NK-92 treated with Interleukin-12 subunit alpha and Interleukin-12 subunit beta, amount 100 ng/mL, for 24 hours (cell line): ENCODE measurements at places on chromosomes 1 and 21.

GRCh38 chr1:25666460-25666859, 49.9 kb downstream of the MAN1C1 start:
- DNase-seq: no peak

- DNase-seq: no peak
Observed at GRCh38 chr1:165816826-165817497, 10.5 kb upstream of the UCK2 start.

DNA sequence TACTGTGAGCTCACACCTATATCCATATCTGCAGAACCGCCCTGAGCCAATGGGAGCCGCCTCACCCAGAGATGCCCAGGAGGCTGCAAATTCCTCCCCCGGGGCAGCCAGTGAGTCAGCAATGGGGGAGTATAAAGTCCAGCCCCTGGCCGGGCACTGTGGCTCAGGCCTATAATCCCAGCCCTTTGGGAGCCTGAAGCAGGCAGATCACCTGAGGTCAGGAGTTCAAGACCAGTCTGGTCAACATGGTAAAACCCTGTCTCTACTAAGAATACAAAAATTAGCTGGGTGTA, 5.0 kb upstream of the CLCNKB start:
- DNase-seq: no peak

DNA sequence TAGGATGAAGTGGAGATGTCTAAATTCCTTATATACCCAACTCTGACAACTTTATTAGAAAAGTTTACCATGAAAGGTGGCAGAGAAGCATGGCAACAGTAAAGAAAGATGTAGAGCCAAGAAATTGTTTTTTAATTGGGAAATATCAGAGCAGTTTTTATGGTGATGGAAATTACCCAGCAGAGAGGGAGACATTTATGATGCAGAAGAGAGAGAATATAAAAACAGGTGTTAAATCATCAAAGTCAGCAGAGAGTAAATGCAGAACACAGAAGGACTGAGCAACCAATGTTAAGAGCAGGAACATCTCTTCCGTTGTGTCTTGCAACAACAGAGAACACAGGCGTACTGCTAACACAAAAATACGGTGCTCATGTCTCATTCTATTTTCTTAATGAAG, 28.2 kb downstream of the WARS2 start:
- DNase-seq: no peak

- DNase-seq: no peak
Observed at GRCh38 chr1:161836018-161836417, 69.9 kb downstream of the ATF6 start.

DNA sequence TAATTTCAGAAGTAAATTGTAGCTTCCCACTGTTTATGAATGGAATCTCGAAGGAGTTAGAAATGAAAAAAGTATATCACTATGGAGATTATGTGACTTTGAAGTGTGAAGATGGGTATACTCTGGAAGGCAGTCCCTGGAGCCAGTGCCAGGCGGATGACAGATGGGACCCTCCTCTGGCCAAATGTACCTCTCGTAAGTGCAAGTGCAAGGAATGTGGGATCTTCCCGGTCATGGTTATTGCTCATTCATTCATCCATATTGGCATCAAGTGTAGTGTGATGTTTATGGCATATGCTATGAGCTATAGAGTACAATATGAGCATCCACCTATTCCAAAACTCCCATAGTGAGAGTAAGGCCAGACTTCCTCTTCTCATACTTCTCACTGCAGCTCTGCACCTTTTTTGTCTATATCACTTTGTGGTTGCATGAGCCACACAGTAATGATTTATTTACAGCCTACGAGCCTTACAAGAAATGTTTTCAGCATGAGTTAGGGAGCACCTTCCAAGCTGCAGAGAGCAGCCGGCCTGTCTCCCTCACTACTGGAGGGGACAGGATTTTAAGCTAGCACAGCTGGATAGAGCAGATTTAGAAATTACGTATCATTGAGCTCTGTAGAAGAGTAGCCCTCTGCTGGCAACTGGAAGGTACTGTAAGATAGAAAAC, 24.9 kb upstream of the CR1L start:
- DNase-seq: no peak

- DNase-seq: no peak
Observed at GRCh38 chr21:38811257-38811656, 5.5 kb downstream of the ETS2 start.

DNA sequence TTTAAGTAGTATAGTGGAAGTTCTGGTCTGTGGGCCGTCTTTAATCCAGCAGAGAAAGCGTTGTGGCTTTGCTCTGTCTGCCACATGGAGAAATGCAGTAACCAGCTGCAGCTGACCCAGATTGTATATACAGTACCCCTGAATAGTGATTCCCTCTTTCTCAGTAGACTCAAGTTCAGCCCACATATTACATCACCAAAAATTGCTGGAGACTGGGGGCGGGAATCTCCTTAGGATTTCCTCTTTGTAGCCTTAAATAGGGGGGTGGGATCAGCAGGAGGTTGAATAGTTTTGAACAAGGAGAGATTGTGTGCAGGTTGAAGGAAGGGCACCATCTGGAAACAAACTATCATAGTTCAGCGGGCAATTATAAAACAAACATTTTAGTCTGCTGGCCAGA, at the start of gene ANGPTL1:
Gene ANGPTL1 (minus strand): TSS at position 134 of the 400 bp plus-strand sequence. CDS start 5,301 bp downstream, outside the sequence.
- DNase-seq: no peak

GRCh38 chr1:66920543-66920942, 4.1 kb downstream of the DNAI4 start:
- no peak for DNase-seq

- DNase-seq: no peak
Observed at GRCh38 chr1:62234688-62235087, 40.0 kb downstream of the L1TD1 start.

GRCh38 chr1:154557939-154558719, at the start of gene UBE2Q1:
UBE2Q1 (minus strand) TSS chr1:154558662; CDS start chr1:154558553, 109 bp downstream.
- DNase-seq: no peak

DNA sequence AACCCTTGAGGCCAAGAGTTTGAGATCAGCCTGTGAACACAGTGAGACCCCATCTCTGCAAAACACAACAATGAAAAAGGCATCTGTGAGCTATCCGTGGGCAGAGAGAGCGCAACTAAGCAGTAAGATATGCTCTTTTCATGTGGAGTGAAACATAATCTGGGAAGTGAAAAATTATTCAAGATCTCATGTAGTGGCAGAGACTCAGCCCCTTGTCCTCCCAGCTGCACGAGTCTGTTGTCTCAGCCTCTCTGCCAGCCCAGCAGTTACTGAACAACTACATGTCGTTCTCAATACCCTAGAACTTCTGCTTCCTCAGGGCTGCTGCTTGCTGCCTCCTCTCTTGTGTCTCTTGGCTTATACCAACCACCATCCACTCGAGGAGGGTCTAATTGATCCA, 61.3 kb upstream of the WDR26 start:
- DNase-seq: no peak

DNA sequence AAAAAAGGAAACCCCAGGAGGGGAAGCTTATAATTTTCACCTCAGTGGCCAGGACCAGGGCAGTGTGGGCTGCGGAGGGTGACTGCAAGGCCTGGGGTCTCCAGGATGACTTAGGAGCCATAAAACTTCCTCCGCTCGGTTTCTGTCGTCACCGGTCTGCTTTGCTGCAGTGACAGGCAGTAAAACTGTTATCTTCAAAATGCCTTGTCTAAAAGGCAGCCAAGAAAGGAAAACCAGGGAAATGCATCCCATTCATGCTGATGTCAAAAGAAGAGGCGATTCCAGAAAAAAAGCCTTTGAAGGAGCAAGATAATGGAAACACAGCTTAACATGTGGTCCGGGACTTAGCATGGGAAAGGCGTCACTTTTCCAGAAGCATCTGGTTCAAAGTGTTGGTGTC, 42.0 kb downstream of the COL6A1 start:
- no peak for DNase-seq

- DNase-seq: no peak
Observed at GRCh38 chr1:77168358-77168757, 50.9 kb downstream of the PIGK start.

- no peak for DNase-seq
Observed at GRCh38 chr1:51464828-51465227, 54.2 kb downstream of the EPS15 start.

GRCh38 chr1:213111502-213111901, 60.5 kb downstream of the RPS6KC1 start:
- no peak for DNase-seq

DNA sequence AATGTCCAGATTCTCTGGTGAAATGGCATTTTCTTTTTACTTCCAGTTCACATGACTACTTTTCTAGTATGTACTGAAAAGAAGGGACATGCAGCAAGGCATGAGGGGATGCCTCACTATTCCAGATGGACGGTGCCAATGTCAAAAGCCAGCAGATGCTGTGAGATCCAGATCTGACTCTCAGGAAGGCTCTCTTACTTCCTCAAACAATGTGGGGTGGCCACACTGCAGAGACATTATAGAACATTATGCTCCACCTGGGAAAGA, 17.7 kb downstream of the CRYZ start:
- no peak for DNase-seq

DNA sequence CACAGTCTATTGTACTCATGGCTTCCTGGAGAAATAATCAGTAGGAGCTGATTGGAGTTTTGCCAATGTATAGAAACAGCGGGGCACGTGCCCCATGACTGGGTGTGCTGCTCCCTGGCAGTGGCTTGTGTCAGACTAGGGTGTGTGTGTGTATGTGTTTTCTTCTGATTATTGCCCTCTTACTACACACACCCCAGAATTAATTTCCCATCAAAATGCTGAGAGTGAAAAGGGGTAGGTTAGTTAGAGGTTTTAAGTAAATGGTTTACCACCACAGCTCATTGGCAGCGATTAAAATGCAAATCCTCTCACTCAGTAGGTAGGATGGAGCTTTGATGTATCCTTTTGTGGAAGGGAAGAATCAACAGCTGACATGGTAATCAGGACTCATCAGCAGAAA, 29.9 kb downstream of the HHAT start:
- no peak for DNase-seq

DNA sequence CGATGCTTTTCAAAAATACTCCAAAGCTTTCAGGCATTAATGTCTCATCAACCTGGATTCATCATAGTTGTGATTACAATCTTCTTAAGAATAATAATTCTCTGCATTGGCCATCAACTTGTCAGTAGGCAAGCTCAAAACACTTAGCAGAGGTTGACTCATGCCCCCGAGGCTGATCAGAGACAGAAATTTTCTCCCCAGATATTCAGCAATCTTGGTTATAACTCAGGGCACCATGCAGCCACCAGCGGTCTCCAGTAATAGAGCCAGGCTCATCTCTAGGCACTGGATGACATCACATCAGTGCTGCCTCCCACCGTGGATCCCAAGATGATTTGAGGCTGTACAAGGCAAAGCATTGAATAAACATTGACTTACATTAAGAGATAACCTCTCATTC, 14.3 kb upstream of the IFFO2 start:
- no peak for DNase-seq

DNA sequence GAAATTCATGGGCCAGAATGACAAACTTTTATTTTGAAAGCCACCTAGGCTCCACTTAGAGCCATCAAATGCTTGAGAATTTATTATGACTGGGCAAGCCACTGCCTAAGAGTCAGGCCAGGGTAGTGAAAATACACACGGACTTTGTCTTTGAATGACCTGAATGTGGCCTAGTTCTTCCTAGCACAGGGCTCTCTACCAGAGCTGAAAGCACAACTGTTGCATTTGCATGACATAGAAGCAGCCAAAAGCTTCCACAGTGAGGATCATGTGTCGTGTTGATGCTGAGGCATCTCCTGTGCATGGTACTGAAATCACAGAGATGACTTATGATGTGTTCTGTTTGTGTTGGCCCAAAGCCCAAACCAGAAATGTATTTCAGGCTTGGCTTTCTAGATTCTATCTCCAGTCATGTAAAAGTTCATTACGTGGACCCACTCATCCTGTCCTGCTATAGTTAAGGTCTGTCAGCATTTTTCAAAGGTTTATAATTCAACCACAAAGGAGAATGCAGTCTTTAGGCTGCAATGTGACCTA, 164.0 kb upstream of the UBE2U start:
- DNase-seq: no peak

DNA sequence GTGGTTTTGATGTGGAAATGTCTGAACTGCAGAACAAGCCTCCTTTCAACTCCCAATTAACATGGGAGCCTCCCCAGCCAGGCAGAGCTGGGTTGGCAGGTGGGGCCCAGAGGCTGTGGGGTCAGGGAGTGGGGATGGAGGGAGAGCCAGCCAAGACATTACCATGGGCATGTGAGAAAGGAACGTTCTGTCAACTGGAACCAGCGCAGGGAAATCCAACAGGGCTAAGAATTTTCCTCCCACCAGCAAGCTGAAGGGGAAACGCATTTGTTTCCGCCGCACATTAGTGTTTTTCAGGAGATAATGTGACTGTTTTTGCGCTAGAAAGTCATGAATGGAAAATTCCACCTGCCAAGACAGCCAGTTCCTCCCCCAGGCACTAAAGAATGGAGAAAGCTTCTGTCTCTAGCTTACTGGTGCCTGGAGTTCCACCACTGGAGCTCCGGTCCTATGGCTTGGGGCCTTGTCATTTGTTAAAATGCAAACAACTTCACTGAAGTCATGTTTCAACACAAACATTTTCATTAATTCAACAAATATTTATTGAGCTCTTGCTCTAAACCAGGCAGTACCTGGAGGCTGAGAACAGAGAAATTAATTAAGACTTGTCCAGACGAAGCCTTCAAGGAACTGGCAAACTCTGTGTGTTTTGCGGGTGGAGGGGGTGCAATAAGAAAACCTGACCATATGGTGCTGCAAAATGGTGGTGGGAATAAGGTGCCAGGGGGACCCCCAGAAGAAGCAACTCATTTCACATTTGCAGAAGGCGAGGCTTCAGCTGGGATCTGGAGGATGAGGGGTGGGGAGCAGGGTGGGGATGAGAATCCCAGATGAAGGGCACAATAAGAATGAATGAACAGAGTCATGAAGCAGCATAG, 305.1 kb downstream of the MATN1 start:
- no peak for DNase-seq

GRCh38 chr1:241813768-241814320, 34.2 kb upstream of the EXO1 start:
- DNase-seq: no peak

DNA sequence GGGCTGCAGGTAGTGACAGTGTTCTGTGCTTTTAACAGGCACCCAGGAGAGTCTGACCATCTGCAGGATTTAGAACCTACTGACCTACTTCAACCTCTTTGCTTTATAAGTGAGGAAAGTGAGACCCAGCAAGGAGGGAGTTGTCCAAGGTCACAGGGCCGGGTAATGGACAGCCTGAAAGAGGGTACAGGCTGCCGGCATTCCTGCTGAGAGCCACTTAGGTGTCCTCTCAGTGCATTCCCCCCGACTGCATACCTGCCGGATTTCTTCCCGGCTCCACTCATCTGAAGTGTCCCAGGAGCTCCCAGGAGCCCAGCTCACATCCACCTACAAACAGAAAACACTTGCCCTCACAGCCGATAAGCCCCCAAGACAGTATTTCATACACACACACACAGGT, 13.9 kb downstream of the PHLDA3 start:
- no peak for DNase-seq

GRCh38 chr21:25904044-25904695, 169.4 kb downstream of the GABPA start:
- no peak for DNase-seq

DNA sequence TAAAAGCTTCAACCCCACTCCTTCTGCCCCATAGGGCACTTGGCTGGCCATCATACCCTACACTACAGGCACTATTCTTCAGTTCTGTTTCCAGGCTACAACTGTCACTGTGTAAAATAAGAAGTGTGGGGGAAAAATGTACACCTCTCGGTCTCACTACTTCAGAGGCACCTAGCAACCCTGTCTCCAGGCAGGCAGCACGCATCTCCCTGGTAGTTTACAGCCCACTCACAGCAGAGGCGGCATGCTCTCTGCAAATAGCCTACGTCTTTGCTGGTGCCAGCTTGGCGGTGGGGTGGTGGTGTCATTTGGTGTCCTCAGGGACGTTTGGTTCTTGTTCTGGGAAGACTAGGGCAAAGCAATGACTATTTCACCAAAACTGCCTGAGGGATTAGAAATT, 48.2 kb upstream of the BTG3 start:
- DNase-seq: no peak
